ENCODE measurements at places on chromosomes 5 and 9. TPM values are rescaled to one million over a fixed set of nuclear protein-coding genes. Genes with fewer than 3 reads are reported as not detected.

DNA sequence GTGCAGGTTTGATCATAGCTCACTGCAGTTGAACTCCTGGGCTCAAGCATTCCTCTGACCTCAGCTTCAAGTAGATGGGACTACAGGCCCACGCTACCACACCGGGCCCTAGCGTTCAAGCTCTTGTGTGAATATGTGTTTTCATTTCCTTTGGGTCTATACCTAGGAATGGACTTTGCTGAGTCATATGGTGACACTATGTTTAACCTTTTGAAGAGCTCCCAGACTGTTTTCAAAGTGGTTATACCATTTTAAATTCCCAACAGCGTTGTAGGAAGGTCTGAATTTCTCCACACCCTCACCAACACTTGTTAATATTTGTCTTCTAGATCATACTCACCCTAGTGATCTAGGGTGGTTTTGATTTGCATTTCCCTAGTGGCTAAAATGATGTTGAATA is 33.5 kb downstream of the FAF2 start:
- DNase-seq, result no peak
- H3K36me3 ChIP-seq, result peaks cover 6% of the 10 kb centered on the region
- H3K27me3 ChIP-seq, result no peaks in the 10 kb centered on the region
- no peaks in the 10 kb centered on the region for H3K4me1 ChIP-seq
- H3K27ac ChIP-seq, result no peak overlapping the region
- no peak overlapping the region for H3K4me3 ChIP-seq

DNA sequence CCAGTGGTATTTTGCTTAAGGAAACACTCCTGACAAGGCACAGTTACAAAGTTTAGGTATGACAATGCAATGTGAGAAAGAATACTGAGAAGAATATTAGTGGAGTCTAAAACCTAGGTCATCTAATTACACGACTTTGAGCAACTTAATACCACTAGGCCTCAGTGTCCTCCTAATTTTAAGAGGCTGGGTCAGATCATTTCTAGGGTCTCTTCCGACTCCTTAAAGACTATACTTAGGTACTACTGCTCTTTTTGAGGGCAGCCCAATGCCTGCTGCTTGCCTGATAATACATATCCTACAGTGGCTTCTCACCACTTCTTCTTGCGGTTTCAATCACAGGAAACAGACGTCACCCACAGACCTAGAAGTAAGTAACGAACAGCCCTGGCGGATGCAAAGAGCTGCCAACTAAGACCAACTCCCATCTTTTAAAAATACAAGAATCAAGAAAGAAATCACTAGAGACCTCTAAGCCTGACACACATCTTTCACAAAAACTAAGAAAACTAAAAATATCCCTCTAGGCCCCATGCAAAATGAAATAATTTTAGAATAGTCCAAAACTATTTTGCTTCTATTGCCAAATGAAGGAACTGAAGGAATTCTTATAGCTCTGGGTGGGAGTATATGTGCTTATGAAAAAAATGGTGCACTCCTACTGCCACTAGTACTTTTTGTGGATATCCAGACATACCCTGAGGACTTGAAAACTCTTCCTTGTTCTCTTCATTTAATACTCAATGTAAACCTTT is 13.1 kb downstream of the DIAPH1 start:
- H3K4me1 ChIP-seq, result peaks cover 4% of the 10 kb centered on the region
- H3K27me3 ChIP-seq, result no peaks in the 10 kb centered on the region
- DNase-seq, result no peak
- no peak overlapping the region for H3K4me3 ChIP-seq
- H3K36me3 ChIP-seq, result no peaks in the 10 kb centered on the region

DNA sequence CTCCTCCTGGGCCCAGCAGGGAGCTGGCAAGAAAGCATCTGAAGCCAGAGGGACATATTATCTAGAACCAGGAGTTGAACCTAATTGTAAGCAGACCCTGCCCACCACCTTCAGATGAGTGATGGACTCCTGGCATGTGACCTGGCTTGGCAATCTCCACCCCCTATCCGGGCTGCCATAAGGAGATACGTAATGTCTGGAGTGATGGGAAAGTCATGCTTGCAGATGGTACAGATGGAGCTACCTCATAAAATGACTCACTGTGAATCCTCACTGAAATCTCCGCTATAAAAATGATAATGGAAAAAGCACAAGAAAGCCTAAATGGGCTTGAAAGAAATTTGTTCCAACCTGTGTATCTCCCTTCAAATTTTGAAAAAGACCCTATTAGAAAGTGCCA is 157.5 kb downstream of the DMRT2 start:
- DNase-seq, result no peak
- H3K27me3 ChIP-seq, result no peaks in the 10 kb centered on the region
- no peak overlapping the region for H3K27ac ChIP-seq
- no peaks in the 10 kb centered on the region for H3K4me1 ChIP-seq

GRCh38 chr5:139698490-139699146 is 50.5 kb downstream of the CXXC5 start:
- no peaks in the 10 kb centered on the region for H3K36me3 ChIP-seq
- no peak overlapping the region for H3K4me3 ChIP-seq
- peaks cover 30% of the 10 kb centered on the region for H3K27me3 ChIP-seq
- peaks cover 40% of the 10 kb centered on the region for H3K4me1 ChIP-seq
- no peak overlapping the region for H3K27ac ChIP-seq
- peak; percentile 91 for DNase-seq

GRCh38 chr5:146327989-146328388 is 10.7 kb upstream of the POU4F3 start:
- DNase-seq, result no peak
- no peaks in the 10 kb centered on the region for H3K36me3 ChIP-seq
- H3K4me3 ChIP-seq, result no peak overlapping the region
- no peak overlapping the region for H3K27ac ChIP-seq
- peaks cover 40% of the 10 kb centered on the region for H3K27me3 ChIP-seq

GRCh38 chr9:133429641-133430161 is 7.5 kb downstream of the ADAMTS13 start:
- peak; percentile 83 for DNase-seq
- H3K27ac ChIP-seq, result no peak overlapping the region
- peaks cover 36% of the 10 kb centered on the region for H3K27me3 ChIP-seq
- no peaks in the 10 kb centered on the region for H3K4me1 ChIP-seq
- H3K36me3 ChIP-seq, result no peaks in the 10 kb centered on the region

DNA sequence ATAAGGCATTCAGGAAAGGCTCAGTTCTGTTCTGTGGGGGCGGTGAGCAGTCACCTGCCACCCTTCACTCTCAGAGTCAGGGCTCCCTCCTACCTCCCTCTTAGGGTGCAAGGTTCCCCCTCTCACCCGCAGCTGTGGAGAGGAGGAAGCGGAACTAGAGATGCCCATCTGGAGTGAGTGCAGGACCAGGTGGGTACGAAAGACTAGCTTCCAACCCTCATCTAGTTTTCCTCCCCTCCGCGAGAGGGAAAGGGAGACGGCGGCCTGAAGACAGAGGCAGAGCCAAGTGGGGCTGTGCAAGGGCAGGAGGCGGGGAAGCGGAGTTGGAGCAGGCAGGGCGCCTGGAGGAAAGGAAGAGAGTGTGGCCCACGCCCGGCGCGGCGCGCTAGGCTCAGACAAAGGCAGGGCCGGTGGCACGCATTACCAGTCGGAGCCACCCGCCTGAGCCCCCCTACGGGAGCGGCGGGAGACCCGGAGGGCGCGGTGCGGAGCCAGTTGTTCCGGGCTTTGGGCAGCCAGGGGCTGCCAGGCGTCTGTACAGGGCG is 7.3 kb downstream of the PRR7 start:
- no peak for DNase-seq
- peak overlapping the region; percentile 57 for H3K4me3 ChIP-seq
- H3K36me3 ChIP-seq, result peaks cover 4% of the 10 kb centered on the region
- peaks cover 14% of the 10 kb centered on the region for H3K4me1 ChIP-seq

GRCh38 chr5:160966921-160967320 is 114.9 kb upstream of the ATP10B start:
- no peak for DNase-seq
- no peak overlapping the region for H3K27ac ChIP-seq
- no peak overlapping the region for H3K4me3 ChIP-seq

DNA sequence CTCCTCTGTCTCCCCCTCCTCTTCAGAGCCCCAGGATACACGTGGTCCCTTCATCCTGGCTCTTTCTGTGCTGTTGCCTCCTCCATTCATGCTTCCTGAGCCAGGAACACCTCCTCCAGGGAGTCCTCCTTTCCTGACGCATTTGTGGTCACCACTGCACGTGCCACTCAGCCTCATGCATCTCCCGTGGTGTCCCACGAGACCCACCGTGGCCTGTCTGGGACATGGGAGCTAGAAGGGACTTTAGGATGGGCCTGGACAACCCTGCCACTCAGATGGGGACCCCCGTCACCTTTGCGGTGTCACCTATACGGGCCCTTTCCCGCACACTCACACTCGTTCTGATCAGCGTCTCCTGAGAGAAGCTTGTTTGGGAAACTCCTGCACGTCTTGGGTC is 6.7 kb downstream of the GLIPR2 start:
- peaks cover 8% of the 10 kb centered on the region for H3K27me3 ChIP-seq
- no peak for DNase-seq
- H3K4me1 ChIP-seq, result no peaks in the 10 kb centered on the region
- no peak overlapping the region for H3K27ac ChIP-seq

GRCh38 chr5:35393901-35394300 is 163.6 kb upstream of the PRLR start:
- DNase-seq, result no peak
- no peaks in the 10 kb centered on the region for H3K36me3 ChIP-seq
- H3K27me3 ChIP-seq, result no peaks in the 10 kb centered on the region
- no peaks in the 10 kb centered on the region for H3K4me1 ChIP-seq
- no peak overlapping the region for H3K27ac ChIP-seq

DNA sequence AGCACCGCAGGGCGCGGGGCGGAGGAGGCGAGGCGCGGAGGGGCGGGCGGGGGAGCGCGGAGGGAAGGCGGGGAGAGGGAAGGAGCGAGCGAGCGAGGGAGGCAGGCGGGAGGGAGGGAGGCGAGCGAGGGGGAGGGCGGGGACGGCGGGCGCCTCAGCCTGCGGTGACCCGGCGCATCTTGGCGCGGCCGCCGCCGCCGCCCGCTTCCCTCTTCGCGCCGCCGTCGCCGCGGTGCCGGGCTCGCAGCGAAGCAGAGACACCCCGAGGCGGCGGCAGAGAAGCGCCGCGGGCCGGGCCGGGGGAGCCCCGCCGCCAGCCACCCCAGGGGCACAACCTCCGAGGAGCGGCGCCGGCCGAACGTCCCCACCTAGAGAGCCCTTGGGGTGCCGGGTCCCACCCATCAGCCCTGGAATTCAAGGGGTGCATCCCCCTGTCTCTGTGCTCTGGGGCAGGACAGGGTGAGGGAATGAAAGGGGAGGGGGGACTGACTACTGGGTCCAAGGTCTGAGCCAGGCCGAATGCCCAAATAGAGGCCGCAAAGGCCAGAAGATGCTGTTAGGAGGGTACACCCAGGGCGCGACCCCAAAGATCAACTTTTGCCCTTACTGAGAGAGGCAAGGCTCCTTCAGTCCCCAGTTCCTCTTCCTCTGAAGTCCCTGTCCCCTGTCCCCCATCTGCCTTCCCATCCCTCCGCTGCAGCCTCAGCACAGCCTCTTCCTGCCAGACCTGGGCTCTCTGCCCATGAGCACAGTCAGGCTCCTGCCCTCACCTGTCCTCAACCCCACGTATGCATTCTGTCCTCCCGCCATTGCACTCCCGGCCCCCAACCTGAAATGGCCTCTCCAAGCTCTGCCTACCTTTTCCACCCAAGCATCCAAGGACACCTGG is at the start of gene ADAMTS2:
ADAMTS2 (minus strand) TSS at position 29 of the 889 bp plus-strand sequence. CDS start 133 bp downstream, outside the sequence.
- peak; percentile 88 for DNase-seq
- peaks cover 10% of the 10 kb centered on the region for H3K4me1 ChIP-seq
- H3K27me3 ChIP-seq, result peaks cover 90% of the 10 kb centered on the region
- peak within 1 kb of the TSS; percentile 71 for H3K4me3 ChIP-seq
- H3K27ac ChIP-seq, result no peak within 1 kb of the TSS
- H3K36me3 ChIP-seq, result no peaks in the 10 kb centered on the region

DNA sequence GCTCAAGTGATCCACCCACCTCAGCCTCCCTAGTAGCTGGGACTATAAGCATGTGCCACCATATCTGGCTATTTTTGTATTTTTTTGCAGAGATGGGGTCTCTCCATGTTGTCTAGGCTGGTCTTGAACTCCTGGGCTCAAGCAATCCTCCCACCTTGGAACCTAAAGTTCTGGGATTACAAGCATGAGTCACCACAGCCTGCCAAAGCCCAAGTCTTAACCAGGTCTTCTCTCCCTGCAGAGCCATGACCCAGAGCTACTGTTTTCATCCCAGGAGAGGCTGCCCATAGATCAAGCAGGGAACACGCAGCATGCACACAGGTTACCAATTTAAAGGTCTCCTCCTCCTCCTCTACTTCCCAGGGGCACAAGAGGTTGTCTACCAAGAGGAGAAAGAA is 29.7 kb downstream of the PCDHGC5 start:
- no peak overlapping the region for H3K4me3 ChIP-seq
- peaks cover 41% of the 10 kb centered on the region for H3K4me1 ChIP-seq
- H3K27me3 ChIP-seq, result no peaks in the 10 kb centered on the region
- peaks cover 3% of the 10 kb centered on the region for H3K36me3 ChIP-seq

The DMRT3 gene
- 0.41 TPM for total RNA-seq

The PCDHA12 gene
- 5.9 TPM for total RNA-seq
